ENCODE measurements at places on chromosomes 3 and 15. TPM values are rescaled to one million over a fixed set of nuclear protein-coding genes. Genes with fewer than 3 reads are reported as not detected.

ACP3 gene
- not detected for total RNA-seq

DNA sequence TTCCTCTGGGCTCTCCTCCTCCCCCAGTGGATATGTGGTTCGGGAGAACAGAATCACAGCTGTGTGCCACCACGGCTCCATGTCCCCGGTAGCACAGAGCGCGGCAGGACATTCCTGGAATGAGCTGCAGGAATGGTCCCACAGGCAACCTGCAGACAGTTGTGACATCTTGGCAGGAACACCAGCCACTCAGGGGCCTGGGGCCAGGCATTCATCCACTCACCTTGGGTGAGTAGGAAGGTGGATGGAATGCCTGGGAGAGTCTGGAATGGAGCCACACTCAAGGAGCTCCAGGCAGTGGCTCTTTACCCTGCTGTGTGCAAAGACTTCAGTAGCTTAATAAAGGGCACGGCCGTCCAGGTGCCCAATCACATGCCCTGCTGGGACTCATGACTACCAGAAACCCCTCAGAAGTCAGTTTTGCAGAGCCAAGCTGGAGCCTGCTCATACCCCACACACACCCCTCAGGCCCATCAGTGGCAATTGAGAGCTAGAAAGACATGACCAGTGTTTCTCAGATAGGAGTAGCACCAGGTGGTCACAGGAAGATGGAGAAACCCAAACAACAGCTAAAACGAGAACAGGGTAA, 117.3 kb upstream of the PRR20G start:
- DNase-seq: no peak

- no peak for DNase-seq
Measured at GRCh38 chr3:15399970-15400369, 27.4 kb downstream of the METTL6 start.

DNA sequence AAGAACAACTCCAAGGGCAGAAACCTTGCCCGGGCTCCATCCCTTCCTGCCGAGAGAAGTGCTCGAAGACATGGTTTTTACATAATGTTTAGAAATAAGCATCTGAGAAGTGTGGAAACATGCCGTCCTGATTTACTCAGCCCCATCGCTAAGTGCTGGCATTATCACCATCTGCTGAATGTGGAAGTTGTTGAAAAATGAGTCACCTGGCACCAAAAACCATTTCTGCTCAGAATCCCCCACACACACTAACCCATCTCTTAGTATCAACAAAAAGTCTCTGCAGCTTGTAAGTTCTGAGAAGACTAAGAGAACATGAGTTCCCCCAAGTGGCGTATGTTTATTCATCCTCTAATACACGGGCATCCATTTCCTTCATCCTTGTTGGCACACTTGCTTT, 51.0 kb upstream of the ARL8B start:
- no peak for DNase-seq

- no peak for DNase-seq
Measured at GRCh38 chr3:124429129-124429815, 301.0 kb upstream of the UMPS start.

ZNF80 gene
- total RNA-seq: 0.71 TPM

GRCh38 chr3:882533-882932, 210.3 kb upstream of the CNTN6 start:
- no peak for DNase-seq

LIPH gene
- not detected for total RNA-seq

DNA sequence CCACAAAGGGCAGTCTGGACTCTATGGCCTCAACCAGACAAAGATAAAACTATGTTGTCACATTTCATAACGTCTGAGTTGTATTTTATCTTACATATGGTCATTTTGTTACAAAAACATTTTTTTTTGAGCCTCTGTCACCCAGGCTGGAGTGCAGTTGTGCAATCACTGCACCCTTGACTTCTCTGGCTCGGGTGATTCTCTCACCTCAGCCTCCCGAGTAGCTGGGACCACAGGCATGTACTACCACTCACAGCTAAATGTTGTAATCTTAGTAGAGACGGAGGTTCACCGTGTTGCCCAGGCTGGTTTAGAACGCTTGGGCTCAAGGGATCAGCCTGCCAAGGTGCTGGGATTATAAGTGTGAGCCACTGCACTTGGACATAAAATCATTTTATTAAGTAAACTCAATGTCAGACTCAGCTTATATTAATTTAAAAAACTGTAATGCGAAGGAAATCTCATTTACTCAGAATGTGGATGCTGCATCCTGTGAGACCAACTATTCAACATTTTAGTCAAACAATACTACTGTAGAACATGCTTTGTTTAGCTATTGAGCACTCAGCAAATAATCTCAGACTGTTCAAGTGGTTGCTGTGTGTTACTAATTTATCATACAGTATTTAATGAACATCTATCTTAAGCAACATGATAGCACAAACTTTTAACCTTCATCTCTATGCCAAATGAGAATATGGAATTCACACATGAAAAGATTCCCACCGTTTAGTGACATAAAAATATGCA, 209.2 kb downstream of the TBL1XR1 start:
- no peak for DNase-seq

DNA sequence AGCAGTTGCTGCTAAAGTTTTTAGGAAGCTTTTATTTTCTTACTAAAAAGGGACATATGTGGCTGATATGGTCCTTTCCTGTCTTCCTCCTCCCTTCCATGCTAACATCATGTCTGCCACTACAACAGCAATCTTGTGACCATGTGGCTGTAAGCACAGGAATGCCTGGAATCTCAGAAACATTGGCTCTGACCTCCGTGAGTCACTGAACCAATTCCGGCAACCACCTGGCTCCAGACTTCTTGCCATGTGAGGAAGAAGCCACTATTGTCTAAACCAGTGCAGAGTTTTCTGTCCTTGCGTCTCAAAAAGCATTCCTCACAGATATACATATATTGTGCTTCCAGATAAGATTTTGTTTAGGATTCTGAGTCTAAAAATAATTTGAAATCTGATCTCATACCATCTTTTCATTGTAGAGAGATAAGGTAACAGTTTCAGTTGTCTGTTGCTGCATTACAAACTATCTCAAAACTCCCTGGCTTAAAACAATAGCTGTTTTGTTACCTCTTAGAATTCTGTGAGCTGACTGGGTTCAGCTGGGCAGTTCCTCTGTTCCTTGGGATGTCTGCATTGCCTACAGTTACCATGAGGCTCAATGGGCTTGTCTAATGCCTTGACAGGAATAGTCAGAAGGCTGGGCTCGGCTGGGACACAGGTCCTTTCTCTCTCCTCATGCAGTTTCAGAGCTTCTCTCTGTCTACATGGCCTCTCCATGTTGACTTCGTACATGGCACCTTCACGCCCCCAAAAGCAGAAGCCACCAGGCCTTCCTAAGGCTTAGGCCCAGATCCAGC, 77.3 kb upstream of the MAGI1 start:
- no peak for DNase-seq

DNA sequence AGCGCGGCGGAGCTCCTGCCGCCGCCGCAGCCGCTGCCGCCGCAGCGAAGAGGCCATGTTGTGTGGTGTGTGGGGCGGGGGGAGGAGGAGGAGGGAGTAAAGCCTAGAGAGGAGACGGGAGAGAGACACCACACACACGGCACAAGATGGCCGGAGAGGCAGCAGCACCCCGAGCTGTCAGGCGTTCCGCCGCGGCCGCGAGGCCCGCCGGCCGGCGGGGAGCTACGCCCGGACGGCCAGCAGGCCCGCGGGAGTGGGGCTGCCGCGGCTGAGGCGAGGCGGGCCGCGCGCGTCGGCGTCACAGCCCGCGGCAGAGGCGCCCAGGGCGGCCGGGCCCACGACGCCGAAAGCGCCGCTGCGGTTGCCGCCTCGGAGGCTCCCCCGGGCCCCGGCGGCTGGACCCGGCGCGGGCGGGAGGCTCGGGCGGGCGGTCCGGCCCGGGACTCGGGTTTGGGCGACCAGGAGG, 17.4 kb upstream of the CHD2 start:
- no peak for DNase-seq

DNA sequence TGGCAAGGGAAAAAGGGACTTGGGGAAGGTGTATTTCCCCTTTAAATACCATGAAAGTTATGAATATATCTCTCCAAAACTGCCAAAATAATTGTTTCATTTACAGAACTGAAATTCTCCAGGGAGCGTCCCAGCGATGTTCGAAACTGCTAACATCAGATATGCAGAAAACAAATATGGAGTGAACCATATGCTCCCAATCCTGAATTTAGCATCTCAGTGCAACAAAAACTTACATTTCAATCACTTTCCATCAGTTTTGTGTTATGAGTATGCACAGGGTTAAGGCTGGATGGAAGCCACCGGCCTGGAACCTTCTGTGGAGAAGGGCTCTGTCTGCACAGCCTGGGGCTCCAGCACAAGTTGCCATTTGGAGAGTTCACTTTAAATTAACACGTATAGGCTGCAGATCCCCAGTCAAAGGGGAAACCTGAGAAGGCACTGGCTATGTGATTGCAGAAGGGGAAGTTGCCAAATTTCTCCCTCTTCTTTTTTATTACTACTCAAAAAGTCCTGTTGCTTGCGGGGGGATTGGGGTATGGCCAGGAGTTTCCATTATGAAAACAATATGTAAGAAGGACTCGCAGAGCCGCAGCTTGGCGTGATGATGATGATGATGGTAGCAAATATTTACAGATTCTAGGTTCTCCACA, 56.9 kb upstream of the FOXP1 start:
- DNase-seq: no peak

- DNase-seq: no peak
Measured at GRCh38 chr15:63226966-63227401, 37.6 kb downstream of the RAB8B start.

GRCh38 chr3:189787632-189788031, 156.4 kb downstream of the TP63 start:
- no peak for DNase-seq

GRCh38 chr3:11021611-11022011, 29.1 kb downstream of the SLC6A1 start:
- peak; percentile 31 for DNase-seq

DNA sequence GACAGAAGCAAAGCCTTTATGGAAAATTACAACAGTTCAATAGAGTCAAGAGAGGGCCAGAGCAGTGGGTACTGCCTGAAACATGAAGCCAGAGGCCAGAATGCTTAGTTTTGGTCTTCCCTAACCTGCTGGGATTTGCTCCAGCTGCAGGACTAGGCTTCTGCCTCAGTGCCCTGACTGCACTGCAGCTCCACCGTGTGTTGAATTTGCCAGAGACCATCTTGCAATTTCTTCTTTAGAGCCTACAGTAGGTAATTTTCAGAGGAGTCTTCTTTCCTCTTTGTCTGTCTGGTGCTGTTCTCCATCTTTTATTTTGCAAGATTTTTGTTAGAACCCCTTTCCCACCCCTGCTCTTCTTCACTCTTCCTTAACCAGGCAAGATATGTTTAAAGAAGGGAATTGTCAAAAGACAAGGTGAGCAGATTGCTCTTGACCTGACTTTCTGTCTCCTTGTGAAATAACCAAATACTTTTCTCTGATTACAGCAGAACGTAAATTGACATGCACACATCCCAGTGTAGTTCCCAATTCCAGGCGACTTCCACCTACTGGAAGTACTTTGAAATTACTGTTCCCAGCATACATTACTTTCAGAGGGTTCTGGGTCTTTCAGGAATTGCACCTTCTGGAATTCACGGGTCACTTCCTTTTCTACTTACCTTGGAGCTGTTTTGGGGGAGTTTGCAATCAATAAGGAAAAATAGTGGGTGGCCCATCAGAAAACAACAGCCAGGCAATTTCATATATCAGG, 161.2 kb downstream of the MINAR1 start:
- DNase-seq: no peak

DNA sequence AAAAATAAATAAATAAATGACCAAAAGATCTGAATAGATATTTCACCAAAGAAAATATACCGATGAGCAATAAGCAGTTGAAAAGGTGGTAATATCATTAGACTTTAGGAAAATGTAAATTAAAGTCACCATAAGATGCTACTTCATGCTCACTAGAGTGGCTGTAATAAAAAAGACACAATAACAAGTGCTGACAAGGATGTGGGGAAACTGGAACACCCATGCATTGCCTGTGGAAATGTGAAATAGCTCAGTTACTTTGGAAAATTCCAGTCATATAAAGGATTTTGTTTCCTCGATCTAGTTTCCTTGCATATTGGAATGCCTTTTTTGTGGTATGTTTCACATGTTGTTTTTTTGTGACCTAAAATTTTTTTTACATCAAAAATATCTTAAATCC, 36.0 kb upstream of the LRIG1 start:
- no peak for DNase-seq

DNA sequence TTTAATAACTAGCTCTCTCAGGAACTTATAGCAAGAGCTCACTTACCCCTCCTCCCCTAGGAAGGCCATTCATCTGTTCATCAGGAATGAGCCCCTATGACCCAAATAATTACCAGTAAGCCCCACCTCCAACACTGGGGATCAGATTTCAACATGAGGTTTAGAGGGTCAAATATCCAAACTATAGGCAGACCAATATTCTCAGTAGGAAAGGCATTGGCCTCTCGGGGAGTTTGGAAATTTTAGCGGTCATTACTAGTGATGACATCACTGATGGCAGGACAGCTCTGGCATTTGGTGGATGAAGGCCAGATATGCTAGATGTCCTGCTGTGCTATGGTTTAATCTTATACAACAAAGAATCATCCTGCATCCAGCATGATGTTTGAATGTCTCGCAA, 15.2 kb upstream of the CD47 start:
- no peak for DNase-seq

STRIT1 gene
- total RNA-seq: not detected

DNA sequence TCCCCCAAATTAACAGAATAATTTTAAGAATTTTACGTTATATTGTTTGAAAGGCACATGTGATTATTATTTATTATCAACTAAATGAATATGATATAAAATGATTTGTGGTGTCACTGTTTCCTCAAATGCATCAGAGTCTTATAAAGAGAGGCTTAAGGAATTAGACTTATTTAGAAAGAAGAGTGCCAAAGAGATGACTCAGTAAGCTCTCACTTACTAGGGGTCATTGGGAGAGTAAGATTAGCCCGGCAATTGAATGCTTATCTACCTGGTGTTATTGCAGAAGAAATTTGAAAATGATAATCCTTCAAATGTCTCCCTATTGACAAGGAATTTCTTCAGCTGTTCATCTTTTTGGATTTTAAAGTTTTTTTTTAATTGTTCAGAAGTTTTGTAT, 408.7 kb downstream of the OXSM start:
- no peak for DNase-seq

GRCh38 chr3:69209413-69209812, 87.0 kb upstream of the LMOD3 start:
- no peak for DNase-seq

DNA sequence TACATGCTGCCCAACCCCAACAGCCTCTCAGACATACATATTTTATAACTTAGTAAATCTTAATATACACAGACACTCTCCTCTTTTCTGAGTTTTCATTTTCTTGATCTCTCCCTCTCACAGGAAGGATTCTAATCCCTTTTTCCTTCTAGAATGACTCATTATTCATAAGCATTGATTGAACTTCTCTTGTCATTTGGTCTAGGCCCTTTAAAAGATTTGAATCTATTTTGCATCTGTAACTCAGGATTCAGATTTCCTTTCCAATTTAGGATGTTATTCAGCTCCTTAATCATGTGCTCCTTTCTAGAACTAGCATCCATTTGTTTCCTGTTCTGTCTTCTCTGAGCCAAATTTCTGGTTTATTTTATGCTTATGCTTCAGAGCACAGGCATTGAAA, 624.5 kb upstream of the SGO1 start:
- DNase-seq: no peak

- DNase-seq: no peak
Measured at GRCh38 chr3:112610121-112610520, 30.8 kb downstream of the CCDC80 start.
